ENCODE measurements at places on chromosomes 13 and 19. TPM values are rescaled to one million over a fixed set of nuclear protein-coding genes. Genes with fewer than 3 reads are reported as not detected.

DNA sequence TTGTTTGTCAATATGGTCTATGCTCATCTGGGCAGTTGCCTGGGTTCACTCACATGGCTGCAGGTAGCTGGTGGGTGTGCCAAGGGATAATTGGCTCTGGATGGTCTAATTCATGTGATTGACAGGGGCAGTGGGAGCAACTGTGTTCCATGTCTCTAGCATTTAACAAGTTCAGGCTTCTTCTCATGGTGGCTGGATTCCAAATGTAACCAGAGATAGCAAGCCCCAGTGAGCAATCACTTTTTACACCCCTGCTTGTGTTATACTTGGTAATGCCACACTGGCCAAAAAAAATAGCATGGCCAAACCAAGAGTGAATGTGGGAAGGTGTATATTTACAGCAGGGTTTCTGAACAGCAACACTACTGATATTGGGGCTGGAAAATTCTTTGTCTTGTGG, 89.6 kb upstream of the TNFSF11 start:
- peak; percentile 40 for DNase-seq

- no peak for DNase-seq
Observed at GRCh38 chr13:108629181-108629752, at the start of gene MYO16. Gene MYO16 (plus strand): TSS chr13:108629611. CDS start chr13:108629845, 234 bp downstream.

- no peak for DNase-seq
Observed at GRCh38 chr19:10271543-10272086, 695 bp downstream of the ICAM1 start.

The OLFM4 gene
- total RNA-seq, result not detected
